SK-MEL-5 (cell line): ENCODE measurements at places on chromosomes 12 and 14.

DNA sequence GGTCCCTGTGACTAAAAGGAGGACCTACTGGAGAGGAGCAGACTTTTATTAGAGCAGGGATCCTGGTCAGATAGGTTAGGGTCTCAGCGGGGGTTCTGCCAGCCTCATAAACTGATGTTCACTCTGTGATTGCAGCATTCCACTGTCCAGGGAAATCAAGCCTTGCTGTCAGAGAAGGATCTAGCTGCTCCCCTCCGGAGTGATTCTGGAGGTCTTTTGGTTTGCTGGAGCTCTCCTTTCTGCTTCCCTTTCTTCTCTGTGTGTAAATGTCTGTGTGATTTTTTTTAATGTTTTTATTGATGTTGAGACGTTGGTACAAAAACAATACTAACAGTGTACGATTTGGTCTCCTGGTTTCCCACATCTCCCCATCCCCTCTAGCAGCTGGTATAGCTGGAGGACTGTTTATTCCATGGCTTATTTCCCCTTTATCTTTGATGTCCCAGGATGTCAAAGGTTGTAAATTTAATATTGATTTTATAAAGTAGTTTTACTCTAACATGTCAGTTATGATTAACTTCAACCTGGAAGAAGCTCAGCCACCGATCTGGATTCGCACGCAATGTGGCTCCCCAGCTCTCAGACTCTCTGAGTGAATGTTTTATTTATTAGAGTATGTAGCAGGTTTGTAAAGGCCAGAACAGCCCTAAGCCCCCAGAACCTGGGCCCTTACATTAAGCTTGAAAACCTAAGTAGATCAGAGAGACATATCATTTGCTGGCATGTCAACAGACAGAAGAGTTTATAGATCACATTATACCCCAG, 202.3 kb upstream of the G2E3 start:
- no peak for DNase-seq

GRCh38 chr14:22820731-22821130, 5.5 kb upstream of the SLC7A7 start:
- no peak for DNase-seq

DNA sequence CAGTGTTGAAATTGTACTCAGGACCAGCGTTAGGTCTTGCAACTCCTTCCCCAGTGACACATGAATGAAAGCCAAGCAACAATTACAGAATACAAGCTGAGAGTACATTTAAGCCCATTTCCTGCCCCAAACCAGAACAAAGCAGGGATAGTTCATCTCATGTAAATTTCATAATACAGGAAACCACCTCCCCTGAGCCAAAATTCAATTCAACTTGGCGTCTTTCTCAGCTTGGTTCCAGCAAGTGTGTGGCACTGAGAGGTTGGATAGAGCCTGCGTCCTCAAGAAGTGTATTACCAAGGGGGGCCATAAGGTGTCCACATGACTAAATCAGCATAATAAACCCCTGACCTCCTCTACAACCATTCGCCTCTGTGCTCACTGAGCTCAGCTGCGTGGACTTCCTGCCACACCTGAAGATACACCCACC, 278.9 kb upstream of the CRY1 start:
- DNase-seq: peak; percentile 21

- DNase-seq: no peak
These were observed 66.0 kb upstream of the C12orf71 start for GRCh38 chr12:27148373-27148772.

DNA sequence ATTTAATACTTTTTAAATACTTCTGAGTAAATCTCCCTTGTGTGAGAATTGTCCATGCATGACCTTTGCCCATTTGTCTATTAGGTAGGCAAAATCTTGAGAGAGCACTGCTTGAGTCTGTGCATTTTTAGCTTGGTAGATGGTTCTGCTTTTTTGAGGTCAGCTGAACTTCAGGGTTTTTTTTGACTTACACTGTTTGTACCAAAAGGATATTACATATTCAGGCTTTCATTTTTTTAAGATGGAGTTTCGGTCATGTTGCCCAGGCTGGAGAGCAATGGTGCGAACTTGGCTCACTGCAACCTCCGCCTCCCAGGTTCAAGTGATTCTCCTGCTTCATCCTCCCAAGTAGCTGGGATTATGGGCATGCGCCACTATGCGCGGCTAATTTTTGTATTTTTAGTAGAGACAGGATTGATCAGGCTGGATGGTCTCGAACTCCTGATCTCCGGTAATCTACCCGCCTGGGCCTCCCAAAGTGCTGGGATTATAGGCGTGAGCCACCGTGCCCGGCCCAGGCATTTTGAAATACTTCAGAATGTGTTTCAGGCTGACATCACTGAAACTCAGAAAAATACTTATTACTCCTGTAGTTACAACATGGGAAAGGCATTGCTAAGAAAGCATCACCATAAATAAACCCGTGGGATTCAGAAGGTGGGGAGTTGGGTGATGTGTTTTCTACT, 11.1 kb downstream of the RASSF3 start:
- DNase-seq: no peak

GRCh38 chr14:92475451-92476187, 38.0 kb upstream of the RIN3 start:
- DNase-seq: no peak

DNA sequence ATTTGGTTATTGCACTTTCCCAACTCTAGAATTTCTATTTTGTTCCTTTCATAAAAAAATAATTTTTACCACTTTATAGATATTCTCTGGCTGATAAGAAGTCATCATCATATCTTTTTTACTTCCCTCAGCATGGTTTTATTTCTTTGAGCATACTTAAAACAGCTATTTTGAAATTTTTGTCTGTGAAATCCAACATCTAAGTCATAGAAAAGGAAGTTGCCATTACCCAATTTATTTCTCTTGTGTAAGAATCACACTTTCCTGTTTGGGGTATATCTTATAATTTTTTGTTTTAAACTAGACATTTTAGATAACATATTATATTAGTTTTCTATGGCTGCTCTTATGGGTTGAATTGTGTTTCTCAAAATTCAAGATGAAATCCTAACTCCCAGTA, 400.2 kb upstream of the OR4E1 start:
- no peak for DNase-seq

GRCh38 chr14:54094765-54095164, 138.1 kb upstream of the BMP4 start:
- DNase-seq: no peak

DNA sequence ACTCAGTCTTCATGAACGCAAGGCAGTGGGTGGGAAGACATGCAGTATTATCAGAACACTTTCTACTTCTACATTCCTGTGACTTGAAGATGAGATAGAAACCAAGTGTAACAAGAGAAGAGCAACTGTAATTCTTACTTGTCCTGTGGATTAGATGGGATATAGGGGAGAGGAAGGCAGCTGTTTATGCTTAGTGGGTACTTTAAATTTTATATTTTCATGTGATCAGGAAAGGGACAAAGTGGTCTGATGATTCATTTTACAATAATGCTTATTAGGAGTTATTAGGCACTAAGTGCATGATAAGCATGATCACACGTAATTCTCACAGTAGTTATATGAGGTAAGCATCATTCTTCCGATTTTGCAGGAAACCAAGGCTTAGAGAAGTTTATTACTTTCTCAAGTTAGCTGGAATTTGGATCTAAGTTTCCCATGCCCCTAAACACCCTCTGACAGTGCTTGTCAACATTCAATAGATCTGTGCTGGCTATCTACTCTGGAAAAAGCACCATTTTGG, 52.7 kb downstream of the PTGER2 start:
- no peak for DNase-seq

DNA sequence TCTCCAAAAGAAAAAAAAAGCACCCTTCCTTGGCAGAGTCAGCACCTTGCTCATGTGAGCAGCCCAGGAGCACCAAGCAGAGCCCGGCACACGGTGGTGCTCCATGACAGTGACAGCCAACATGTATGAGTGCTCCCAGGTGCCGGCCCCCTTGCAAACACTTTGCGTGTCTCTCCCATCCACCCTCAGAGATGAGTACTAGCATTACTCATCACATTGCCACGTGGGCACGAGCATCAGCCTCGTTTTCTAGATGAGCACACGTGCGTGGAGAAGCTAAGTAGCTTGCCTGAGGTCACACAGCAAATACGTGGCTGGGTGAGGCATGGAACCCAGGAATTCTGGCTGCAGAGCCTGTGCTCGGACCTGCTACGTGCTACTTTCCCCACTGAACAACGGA, 177.9 kb upstream of the PRMT8 start:
- no peak for DNase-seq

DNA sequence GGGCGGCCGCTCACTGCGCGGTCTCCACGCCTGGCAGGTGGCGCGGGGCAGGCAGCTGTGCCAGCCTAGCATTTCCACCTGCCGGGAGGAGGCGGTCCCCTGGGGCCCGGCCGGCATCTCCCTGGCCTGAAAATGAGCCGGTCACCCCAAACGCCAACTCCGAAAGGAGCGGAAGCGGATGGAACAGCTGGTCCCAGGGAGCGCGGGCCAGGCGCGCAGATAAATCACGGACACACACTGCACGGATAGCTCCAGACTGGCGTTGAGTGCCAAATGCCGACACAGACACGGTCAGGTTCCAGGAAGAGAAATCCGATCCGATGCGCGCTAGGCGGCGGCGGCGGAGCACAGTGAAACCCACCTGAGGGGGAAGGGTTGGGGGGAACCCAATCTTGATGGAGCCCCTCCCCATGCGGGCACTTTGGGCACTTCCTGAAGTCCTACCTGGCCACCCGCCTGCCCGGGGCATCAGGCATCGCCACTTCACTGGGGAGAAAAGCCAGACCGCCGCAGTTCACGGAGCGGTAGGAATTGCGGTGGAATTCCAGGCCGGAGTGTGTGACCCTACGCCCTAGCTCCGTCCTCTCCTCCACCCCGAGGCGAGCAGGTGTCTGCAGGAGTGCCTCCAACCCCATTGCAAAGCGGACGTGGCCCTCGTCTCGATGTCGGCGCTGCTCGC, 624 bp upstream of the PLEKHD1 start:
- no peak for DNase-seq
